Stimulated activated CD8-positive, alpha-beta memory T cell treated with anti-CD3 and anti-CD28 coated beads, Interleukin-15, amount 100 ng/mL, for 1 hour (primary cell): ENCODE measurements at places on chromosomes 1 and 21.

GRCh38 chr1:92478393-92478792 lies 8.3 kb downstream of the GFI1 start:
- no peak for DNase-seq

GRCh38 chr1:172497230-172497629 lies 35.7 kb upstream of the SUCO start:
- no peak for DNase-seq

GRCh38 chr1:73500154-73500553 lies 697.8 kb downstream of the LRRIQ3 start:
- DNase-seq = no peak

- DNase-seq = no peak
Measured at GRCh38 chr21:30600787-30601186, at the start of gene KRTAP22-1. TSS of gene KRTAP22-1 (plus strand) at chr21:30601087.

GRCh38 chr1:172401477-172401876 lies 19.0 kb upstream of the C1orf105 start:
- DNase-seq = no peak

GRCh38 chr1:118321840-118322239 lies 136.8 kb upstream of the SPAG17 start:
- DNase-seq = no peak

- DNase-seq = no peak
Measured at GRCh38 chr1:67855961-67856360, 22.7 kb upstream of the GNG12 start.

DNA sequence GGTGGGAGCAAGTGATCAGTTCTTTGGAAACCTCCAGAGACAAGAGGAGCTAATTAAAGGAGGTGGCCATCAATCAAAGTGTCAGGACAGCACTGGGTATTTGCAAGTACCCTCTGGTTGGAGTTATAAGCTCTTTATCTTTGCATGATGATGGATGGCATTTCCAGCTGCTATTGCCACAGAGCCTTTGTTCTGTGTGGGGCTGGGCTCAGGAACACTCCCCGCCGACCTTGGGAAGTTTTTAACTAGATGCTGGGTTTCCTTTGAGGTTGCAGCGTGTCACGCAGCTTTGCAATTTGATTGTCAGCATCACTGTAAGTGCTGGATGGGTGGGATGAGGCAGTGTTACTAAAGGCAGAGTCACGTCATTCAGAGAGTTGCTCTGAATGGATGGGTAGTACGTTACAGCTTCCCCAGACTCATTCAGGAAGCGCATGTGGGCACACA lies 68.9 kb downstream of the CNIH3 start:
- no peak for DNase-seq

- no peak for DNase-seq
Measured at GRCh38 chr1:184152434-184152898, 100.9 kb downstream of the TSEN15 start.

DNA sequence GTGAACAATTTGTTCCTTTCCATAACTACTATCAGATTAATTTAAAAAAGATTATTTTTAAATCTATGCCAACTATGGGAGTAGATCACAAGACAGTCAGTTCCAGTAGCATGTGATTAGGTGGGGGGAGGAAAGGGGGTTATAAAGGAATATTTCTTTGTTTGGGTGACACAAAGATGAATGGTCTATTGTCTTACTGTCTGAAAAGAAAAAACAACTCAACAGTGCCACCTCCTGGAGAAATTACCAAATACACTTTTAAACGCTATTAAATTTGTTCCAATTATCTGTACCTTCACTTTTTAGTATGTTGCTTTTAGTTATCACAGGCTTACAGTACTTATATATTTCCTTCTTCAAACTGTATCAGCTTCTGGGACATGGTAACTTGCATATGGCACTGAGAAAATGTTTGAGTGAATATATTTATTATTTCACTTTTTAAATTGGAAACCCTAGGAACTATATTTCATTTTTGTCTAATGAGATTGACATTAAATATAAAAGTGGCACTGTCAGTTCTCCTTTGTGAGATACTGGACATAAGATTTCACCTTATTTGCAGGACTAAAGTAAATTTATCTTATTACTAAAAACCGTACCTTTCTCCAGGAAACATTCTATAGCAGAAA lies 1.7 kb upstream of the SORT1 start:
- DNase-seq = no peak

GRCh38 chr21:15283138-15283537 lies 218.3 kb upstream of the NRIP1 start:
- DNase-seq = no peak

GRCh38 chr1:29634746-29635335 lies 398.5 kb downstream of the PTPRU start:
- no peak for DNase-seq

DNA sequence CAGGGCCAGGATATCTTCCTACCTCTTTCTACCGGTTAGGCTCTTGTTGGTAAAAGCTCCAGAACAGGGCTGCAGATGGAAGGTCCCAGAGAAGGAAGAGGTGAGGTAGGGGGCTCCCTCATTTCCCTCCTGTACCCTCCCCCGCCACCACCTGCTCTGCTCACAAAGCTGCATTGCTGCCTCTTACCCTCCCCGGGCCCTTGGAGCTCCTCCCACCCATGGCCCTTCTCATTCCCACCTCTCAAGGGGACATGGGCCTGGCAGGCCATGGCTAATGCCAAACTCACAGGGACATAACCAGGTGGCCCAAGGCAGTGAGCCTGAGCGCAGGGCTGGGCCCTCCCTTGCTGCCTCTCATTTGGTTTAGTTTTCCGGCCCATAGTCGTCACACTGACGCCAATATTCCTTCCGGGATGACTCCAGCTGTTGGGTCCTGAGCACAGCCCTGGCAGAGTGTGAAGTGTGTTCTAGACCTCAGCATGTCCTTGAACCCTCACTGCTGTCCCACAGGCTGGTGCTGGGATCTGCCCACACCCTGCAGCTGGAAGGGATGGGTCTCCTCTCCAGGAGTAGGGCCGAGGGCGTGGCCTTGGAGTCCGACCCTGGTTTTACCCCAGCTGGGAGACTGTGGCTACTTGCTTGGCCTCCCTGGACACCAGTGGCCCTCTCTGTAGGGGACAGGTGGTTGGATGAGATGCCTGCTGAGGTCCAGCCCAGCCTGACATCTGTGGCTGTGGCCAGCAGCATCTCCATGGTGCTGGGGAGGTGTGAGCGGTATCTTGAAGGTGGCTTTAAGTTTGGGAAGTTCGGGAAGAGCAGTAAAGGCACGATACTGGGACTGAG lies 104.6 kb downstream of the ARHGEF10L start:
- no peak for DNase-seq

DNA sequence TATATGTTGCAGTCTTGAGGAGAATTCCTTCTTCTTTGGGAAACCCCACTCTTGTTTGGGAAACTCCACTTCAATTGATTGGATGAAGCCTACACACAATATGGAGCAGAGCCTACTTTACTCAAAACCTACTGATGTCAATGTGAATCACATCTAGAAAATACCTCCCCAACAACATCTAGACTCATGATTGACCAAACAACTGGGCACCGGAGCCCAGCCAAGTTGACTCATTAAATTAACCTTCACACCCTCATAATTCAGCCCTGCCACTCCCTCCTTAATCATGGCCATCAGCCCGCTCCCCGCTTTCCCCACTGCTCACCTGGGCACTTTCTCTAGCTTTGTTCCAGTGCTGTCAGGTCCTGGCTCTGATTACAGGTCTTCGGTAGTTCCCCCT lies 208.1 kb upstream of the MAP1LC3C start:
- DNase-seq = no peak

DNA sequence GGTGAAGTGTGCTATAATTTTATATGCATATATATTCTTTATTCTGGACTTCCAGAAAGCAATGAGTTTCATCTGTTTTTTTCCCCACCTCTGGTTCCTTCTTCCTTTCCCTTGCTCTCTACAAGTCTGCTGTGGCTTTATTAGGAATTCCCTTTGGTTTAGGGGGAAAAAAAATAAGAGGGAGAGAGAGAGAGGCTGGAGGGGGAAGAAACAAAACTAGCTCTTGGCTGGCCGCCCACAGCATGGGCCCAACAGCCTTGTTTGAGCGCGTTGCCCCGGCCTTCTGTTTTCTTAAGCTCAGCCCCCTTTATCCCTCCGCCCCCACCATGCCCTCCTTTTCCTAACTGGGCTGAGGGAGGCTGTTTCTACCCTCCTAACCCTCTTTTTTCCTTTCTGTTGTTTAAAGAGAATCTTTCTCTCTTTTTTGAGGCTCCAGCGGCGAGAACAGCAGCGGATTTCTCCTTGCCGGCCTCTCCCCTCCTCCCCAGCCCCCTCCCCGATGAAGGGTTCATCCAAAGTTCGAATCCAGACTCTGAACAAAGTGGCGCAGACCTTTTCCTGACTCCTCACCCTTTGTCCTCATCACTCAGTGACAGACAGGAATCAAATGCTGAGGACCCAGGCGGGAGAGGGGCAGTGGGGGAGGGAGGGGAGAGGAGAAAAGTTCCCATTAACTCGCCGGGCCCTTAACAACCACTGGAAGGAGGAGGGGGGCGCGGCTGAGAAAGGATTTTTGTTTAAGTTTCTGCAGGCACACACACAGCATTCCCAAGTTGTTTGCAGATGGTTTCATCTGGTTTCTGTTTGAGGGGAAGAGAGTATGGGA lies 29.7 kb downstream of the PBX1 start:
- DNase-seq = no peak
